ENCODE measurements at places on chromosomes 1 and 21.

GRCh38 chr21:45723049-45723958 lies 79.8 kb downstream of the PCBP3 start:
- DNase-seq = no peak

- DNase-seq = peak; percentile 50
Observed at GRCh38 chr1:44407430-44408211, 2.6 kb downstream of the RNF220 start.

DNA sequence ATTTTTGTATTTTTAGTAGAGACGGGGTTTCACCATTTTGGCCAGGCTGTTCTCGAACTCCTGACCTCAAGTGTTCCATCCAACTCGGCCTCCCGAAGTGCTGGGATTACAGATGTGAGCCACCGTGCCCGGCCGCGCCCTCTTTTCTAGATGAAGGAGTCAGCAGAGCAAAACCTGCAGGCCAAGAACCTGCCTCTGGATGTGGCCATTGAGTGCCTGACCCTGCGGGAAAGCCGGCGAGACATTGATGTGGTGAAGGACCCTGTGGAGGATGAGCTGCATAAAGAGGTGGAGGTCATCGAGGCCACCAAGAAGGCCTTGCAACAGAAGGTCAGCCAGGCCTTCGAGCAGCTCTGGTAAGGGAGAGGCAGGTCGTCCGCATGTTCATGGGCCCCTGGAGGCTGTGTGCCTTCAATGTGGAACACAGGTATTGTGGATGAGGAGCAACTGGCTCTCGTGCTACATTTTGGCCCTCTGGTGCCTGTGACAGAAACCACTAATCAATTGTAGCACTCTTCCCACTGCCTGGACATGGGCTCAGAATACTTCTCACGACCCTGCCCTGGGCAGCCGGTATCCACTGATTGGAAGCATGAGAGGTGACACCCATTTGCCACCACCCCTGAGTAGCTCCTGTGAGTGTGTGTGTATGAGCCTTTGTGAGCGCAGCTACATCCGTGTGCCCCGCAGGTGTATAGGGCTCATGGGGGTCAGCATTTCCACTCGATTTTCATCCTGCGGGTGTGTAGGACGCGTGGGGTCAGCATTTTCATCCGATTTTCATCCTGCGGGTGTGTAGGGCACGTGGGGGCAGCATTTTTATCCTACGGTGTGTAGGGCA lies 2.0 kb downstream of the TEKT2 start:
- no peak for DNase-seq

DNA sequence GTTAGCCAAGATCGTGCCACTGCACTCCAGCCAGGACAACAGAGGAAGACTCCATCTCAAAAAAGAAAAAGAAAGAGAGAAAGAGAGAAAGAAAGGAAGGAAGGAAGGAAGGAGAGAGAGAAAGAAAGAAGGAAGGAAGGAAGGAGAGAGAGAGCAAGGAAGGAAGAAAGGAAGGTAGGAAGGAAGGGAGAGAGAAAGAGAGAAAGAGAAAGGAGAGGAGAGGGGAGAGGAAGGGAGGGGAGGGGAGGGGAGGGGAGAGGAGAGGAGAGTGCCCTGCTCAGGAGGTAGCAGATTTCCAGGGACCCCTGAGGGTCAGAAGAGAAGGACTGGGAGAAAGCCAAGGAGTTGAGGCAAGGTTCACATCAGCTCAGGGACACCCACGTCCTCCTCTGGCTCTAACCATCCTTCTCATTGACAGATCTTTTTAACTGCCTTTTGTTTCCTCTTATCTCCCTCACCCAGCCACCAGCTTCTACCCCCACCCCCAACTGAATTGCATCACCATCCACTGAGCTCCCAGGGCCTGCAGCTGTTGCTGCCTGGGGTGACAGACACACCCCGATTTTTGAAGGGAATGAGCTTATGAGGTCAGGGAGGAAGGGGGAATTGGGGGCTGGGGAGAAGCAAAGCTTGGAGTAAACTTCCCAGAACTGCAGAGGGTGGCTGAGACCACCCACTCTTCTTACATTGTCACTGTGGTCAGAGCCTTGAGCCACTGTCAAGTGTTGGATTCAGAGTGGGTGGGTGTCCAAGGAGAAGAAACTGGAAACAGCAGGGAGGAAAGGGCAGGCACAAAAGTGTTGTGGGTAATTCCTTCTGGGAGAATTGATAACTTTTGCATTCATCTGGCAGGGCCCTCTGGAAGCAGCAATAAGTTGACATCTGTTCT lies 91.6 kb downstream of the GLUL start:
- no peak for DNase-seq

GRCh38 chr1:102800406-102800805 lies 307.9 kb downstream of the COL11A1 start:
- DNase-seq = no peak

- no peak for DNase-seq
Observed at GRCh38 chr1:10648689-10649516, 147.5 kb downstream of the CASZ1 start.

GRCh38 chr1:46553506-46553905 lies 2.1 kb upstream of the KNCN start:
- DNase-seq = no peak

DNA sequence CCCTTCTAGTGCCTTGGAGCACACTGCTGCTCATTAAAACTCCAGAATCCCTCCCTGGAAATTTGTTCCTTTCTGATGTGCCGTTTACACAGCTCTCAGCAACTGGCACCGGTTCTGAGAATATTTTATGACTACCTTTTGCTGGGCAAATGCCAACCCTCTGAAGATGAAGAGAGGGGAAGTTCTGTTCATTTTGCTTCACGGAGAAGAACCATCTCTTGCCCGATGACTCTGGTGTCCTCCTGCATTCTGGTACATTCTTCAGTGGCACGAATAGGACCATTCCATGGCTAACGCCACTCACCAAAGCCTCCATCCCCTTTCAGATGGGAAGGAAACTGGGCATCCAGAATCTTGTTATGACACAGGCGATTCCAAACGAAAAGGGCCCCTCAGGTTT lies 96.2 kb upstream of the SIM2 start:
- DNase-seq = no peak

- no peak for DNase-seq
Observed at GRCh38 chr1:9250411-9251381, 16.1 kb downstream of the H6PD start.

GRCh38 chr1:109802901-109803561 lies 39.3 kb upstream of the EPS8L3 start:
- no peak for DNase-seq

GRCh38 chr1:31707711-31708110 lies 3.9 kb upstream of the COL16A1 start:
- no peak for DNase-seq

- DNase-seq = peak; percentile 76
Observed at GRCh38 chr1:2194319-2194897, at the start of gene FAAP20. FAAP20 (minus strand) TSS chr1:2194772; CDS start chr1:2194749, 23 bp downstream.

DNA sequence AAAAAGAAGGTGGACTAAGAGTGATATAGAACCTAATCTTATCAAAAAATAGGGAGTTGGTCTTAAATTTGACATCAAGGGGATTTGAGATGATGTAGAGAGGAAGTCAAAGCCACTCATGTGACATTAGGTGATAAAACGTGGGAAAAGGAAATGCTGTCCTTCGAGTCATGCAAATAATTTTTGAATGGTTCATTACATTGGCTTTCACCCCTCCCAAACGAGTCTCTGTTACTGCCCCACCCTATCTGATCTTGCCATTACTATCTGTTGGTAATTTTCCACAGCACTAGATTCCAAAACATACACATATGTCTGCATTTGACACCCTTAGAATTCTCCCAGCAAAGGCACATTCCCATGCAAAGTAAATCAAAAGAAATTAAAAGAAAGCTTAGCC lies 531.1 kb upstream of the ADAMTS5 start:
- DNase-seq = no peak

DNA sequence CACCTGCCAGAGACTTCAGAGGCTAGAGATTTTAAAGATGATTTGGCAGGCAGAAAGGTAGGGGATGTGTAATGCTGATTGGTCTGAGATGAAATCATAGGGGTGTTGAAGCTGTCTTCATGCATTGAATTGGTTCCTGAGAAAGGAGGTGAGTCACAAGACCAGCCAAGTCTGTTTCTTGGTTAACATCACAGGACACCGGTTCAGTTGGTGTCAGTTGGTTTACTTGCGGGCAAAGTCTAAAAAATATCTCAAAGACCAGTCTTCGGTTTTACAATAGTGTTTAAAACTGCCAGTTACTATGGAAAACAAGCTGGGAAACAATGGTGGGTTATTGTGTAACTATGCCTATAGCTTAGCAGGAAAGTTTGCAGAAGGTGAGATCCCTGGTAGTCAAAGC lies 305.9 kb downstream of the BARHL2 start:
- no peak for DNase-seq

- DNase-seq = no peak
Observed at GRCh38 chr1:110872745-110873720, at the start of gene CD53. CD53 (plus strand) TSS chr1:110873148; CDS start chr1:110891409, 18,261 bp downstream.

GRCh38 chr1:84946631-84947030 lies 50.3 kb downstream of the MCOLN2 start:
- peak; percentile 84 for DNase-seq

DNA sequence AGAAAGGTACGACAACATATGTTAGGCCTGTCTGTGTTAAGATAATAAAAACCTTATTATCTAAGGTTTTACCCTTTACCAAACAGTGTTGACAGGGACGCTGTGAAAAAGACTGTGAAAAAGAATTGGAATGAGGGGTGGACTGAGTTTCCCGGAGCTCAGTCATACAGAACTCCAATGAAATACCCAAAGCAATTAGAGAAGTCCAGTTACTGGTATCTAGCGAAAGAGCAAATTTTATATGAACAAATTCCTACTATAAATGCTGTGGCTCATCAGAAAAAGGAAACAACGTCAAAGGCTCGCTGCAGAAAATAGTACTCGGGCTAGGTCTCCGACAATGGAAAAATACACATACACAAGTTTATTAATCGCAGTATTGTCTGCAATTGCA lies 708 bp upstream of the RBBP5 start:
- no peak for DNase-seq

- DNase-seq = no peak
Observed at GRCh38 chr1:155509064-155509463, 53.5 kb downstream of the ASH1L start.

GRCh38 chr1:52697795-52698674 lies at the start of gene COA7:
COA7 (minus strand) TSS chr1:52698347; CDS start chr1:52698326, 21 bp downstream.
- DNase-seq = peak; percentile 70

DNA sequence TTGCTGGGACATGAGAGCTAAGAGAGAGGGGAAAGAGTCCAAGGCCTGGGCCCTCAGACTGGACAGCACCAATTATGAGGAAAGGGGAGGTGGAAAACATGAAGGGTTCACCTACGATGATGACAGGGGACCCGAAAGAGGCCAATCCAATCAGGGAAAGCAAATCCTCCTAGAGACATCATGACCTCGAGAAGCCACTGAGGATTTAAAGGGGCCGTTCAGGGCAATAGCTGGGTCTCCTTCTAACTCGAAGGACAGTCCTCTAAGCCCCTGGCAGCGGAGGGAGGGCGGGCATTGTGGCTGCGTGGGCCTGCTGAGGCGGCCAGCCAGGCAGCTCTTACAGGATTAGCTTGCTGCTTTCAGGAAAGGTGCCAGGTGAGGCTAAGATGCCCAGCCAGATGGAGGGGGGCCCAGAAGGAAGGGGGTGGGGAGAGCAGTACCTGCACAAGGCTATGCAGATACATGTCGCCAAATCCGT lies 7.4 kb downstream of the MEF2D start:
- DNase-seq = no peak

DNA sequence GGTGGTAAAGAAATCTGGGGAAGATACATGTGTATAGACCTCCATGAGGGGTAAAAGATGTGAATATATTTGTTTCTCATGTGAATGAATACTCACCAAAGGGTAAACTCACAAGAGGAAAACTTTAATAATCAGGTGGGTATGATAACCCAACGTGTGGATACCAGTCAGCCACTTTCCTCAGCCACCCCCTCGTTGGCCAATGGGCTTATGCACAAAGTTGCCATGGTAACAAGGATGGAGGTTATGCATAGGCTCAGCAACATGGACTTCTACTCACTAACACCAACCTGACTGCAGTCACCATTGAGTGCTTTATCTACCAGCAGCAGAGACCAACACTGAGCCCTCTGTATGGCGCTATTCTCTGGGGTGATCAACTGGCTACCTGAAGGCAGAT lies 424.4 kb downstream of the DUSP10 start:
- no peak for DNase-seq

GRCh38 chr1:174159252-174160108 lies at the start of gene RABGAP1L:
RABGAP1L (plus strand) TSS chr1:174159520.
- DNase-seq = peak; percentile 92

GRCh38 chr1:85240174-85240601 lies 19.3 kb downstream of the C1orf52 start:
- peak; percentile 43 for DNase-seq

GRCh38 chr21:42019101-42019605 lies 9.0 kb upstream of the ZBTB21 start:
- no peak for DNase-seq

DNA sequence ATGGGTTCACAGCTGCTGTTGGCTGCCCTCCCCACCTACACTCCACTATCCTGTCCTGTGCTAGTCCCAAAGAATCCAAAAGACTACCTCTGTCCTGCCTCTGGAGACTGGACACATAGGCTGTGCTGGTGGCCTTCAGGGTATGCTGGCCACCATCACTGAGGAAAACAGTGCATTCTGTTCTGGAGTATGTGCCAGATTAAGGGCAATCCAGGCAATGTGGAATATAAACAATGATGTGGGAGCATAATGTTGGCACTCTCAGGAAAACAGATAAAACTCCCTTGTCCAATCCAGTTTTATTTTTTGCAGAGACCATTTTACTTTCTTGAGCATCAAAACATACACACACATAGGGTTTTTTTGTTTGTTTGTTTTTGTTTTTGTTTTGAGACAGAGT lies 94.3 kb downstream of the GLUL start:
- DNase-seq = no peak

GRCh38 chr21:17931080-17931479 lies 111.9 kb upstream of the C21orf91 start:
- peak; percentile 32 for DNase-seq

GRCh38 chr1:8075511-8076051 lies 49.5 kb upstream of the ERRFI1 start:
- DNase-seq = peak; percentile 35

DNA sequence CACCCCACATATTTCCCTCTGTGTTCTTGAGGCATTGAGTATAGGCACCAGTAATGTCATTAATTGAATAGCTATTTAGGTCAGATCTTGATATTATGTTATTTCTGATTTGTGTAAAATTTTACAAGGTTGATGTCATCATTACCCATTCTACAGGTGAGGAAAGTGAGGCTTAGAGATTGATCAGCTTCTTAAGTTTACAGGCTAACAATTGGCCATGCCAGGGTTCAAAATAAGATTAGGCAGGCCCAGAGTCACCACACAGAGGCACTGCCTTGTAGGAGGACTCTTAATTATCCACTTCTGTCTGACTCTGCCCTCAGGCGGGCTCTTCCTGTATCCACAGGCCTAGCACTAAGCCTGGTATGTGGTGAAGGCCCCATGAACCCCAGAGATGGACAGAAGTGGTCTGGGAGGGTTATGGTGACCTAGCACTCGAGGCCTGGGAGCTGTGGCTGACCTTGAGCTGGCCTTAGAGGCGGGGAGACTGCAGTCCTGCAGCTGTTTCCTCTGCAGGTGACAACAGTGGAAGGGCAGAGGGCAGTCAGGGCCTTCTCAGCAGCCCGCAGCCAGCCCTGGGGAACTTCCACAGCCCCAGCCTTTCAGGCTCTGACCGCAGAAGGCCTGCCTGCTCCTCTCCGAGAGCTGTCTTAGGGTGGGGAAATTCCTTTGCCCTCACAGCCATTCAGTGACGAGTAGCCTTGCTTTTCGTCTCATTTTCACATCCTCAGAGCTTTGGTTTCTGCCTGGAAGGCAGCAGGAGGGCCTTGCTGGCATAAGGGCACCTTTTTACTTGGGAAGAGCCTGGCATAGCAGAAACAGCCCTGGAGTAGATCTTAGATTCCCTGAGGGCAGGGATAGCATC lies 12.2 kb downstream of the ZDHHC18 start:
- DNase-seq = no peak

GRCh38 chr1:10217748-10218441 lies 7.5 kb downstream of the KIF1B start:
- peak; percentile 85 for DNase-seq
